ENCODE measurements at places on chromosomes 4 and X.

DNA sequence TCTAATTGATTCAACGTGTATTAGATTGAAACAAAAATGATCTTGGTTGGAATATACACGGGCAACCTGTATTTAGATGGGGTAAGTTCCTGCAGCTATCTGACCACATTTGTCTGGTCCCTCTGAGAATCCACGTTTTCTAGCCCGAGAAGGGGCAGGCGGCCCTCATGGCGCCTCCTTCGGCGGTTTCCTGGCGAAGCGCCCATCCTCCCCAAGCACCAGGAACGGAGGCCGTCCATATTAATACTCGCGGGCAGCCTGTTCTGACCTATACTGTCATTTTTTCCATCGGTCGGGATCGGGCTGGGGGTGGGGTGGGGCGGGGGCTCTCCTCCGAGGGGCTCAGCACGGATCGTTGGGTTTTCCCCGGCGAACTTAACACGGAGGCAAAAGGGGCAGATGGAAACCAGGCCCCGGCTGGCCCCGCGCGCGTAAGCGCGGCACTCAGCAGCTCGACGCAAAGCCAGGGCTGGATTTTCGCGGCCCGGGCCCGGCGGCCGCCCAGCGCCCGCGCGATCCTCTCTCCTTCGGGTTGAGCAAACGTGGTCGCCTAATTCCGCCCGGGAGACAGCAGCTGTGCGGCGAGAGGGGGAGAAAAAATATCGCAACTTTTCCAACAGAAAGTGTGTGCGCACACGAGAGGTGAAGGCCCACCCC is 77.2 kb upstream of the BCOR start:
- DNase-seq = no peak

DNA sequence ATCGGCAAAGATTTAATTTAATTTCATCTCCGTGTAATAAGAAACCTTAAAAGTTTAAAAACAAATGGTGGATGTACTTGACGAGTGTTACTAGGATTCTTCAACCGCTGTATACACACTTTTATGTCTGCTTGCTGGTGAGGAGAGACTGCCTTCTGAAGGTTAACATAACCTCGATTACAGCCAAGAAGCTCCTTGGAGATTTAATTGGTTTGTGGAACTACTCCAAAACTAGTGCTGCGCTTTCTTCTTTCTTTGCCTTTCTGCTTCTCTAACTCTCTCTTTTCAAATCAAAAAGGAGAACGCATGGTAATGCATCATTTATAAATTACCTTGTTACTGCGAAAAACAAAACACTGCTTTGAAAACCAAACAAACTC is 109.0 kb downstream of the ANTXR2 start:
- DNase-seq = no peak

DNA sequence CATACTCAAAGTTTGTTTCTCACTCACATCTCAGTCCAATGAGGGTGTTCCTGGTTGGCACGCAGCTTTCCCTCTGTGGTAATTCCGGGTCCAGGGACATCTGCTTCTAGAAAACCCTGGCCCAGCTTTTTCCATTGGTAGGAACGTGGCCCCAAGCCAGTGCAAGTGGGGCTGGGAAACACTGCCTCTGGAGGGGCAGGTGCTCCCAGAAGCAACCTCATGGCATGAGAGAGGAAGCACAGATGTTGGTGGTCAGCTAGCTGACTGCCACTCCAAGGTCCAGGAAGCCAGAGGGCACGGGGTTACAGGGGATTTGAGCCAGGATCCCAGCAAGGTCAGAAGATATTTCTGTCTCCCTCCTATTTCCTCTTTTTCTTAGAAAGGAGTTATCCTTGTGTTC is 47.5 kb downstream of the DCTD start:
- DNase-seq = no peak

DNA sequence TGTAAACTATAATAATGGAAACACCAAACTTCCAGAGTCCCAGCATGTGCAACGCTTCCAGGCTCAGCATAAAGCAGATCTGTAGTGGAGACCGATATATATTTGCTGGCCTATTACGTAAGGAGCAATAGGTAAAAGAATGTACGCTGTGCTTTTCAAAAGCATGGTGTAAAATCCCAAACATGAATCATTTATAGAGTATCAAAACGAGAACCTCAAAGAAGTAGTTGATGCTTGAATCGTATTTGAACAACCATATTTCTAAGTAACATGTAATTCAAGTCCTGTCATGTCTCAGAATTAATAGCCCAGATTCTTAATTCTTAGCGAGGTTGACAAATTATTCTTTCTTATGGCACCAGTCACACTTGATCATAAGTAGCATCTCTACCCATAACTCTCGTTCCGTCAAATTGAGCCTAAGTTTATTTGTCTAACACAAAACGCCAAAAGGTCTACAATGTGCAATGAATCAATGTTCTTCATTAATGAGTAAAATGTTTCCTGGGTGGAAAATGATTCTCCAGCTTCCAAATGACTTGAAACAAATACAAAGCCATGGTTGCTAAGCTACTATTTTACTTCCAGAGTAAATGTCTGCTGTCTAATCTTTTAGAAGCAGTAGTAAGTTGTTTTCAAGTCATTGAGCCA is 811.5 kb upstream of the FRG1 start:
- DNase-seq = no peak

GRCh38 chrX:21655901-21656586 is 2.1 kb downstream of the KLHL34 start:
- DNase-seq = no peak

DNA sequence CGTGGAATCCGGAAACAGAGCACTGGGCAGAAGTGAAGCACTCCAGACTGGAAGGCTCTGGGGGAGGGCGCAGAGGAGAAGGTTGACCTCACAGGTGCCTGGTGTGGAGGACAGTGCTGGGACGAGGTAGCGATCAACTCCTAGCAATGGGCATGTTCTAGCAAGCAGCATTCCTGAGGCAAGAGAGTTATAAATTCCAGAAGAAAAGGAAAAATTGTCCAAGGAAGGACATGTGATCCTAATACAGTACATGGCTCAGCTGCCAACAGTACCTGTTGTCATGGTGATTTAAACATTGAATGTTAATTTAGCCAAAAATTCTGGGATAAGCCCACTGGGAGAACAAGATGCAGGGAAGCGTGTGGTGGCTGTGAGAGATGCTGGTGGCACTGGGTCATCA is 8.2 kb downstream of the ARHGAP4 start:
- no peak for DNase-seq

- DNase-seq = no peak
Observed at GRCh38 chr4:170589597-170590191, 499.9 kb upstream of the AADAT start.

DNA sequence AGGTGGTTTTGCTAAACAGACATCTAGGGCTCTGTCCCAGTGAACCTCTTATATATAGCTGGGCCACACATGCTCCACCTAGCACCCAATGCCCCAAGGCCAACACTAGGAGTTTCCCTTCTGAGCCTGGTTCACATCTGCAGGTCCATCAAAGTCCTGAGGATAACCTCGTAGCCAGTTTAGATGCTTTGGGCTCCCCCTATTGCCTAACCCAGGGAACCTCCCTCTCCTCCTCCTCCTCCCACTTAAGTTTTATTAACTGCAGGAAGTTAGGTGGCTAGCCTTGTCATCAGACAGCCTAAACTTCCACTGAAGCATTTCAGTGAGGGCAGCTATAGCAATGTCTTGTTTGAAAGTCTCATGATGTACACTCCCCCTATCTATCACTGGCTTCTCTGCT is 88.0 kb downstream of the GUCY2F start:
- DNase-seq = no peak

- no peak for DNase-seq
Observed at GRCh38 chr4:188534917-188535316, 395.7 kb downstream of the TRIML1 start.

- DNase-seq = no peak
Observed at GRCh38 chr4:185520119-185520518, 15.2 kb downstream of the PDLIM3 start.

GRCh38 chr4:61239250-61239649 is 39.1 kb downstream of the ADGRL3 start:
- DNase-seq = no peak

GRCh38 chrX:19702856-19703255 is 184.5 kb downstream of the SH3KBP1 start:
- DNase-seq = no peak

- DNase-seq = no peak
Observed at GRCh38 chr4:71186566-71187403, 152.0 kb upstream of the SLC4A4 start.

GRCh38 chrX:85017721-85018120 is 14.0 kb downstream of the APOOL start:
- DNase-seq = no peak

- DNase-seq = no peak
Observed at GRCh38 chr4:104811727-104812126, 317.0 kb upstream of the CXXC4 start.

DNA sequence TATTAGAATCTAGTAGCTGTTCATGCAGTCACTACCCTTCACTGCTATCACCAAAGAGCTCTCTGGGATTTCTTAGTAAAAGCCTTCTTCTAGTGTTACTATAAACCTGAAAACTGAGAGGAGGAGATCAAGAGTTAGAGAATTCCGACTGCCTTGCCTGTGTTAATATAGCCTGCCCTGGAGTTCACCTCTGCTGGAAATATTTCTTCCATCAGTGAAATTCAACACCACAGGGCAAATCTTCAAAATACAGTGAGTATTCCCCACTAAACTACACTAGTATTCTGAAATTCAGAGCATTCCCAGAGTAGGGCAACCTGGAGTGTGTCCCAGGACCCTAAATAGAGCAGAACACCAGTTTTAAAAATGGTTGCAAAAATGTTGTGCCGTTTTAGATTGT is 301.1 kb downstream of the ARHGAP24 start:
- no peak for DNase-seq

DNA sequence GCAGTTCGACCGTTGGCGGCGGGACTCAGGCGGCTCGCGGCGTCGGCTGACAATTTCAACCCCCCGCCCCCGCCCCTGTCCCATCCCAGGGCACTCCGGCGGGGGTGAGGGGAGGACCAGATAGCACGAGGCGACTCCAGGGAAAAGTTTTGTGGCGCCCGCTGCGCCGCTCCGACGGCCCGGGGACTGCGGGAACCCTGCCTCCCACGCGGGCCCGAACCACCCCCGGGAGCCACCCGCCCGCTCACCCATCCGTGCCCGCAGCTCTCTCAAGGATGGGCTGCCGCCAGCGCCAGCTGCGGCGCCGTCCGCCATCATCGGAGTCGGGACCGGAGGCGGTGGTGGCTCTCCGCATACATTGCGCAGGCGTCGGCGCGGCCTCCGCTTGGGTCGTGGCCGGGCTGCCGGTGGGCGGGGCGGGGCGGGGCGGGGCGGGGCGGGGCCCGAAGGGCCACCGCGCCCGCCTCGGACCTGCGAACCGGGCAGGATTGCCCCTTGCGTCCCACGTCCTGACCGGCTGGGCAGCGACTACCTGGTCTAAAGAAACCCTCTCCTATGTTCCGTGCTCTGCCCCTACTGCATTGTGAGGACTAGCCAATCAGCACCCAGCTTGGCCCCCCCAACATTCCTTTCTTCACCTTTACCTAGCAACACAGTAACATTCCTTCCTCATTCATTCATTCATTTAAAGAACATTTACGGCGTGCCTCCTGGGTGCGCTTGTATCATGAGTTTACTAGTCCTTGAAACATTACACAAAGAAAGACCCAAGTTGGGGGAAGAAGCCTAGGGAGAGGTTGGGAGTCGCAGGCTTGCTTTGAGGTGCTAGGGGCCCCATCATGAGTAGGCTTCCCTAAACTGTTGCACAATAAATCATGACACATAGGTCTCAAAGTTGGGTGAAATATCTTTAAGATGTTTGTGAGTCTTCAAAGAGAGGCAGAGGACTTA is at the start of gene MAP7D3:
Gene MAP7D3 (minus strand): TSS at position 360 of the 951 bp plus-strand sequence. CDS start 42 bp downstream, at position 318.
- DNase-seq = peak; percentile 34

GRCh38 chr4:4334798-4335520 is 44.9 kb downstream of the ZBTB49 start:
- DNase-seq = peak; percentile 59

DNA sequence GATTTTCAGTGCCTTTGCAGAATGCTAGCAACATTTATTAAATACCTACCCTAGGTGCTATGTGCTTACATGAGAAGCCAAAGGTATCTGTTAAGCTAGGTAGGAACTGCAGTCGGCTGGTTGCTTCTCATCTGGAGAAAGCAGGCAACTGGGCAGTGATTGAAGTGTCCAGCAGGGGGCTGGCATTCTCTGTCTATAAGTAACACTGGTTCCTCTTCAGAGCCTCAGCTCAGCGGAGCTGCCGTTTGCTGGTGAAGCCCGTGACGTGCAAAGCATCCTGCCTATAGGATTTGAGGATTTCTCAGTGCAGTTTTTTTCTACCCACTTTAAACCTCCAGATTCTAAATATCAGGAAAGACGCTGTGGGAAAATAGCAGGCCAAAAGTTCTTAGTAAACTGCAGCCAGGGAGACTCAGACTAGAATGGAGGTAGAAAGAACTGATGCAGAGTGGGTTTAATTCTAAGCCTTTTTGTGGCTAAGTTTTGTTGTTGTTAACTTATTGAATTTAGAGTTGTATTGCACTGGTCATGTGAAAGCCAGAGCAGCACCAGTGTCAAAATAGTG is at the start of gene GRPR:
Gene GRPR (plus strand): TSS at position 344 of the 565 bp plus-strand sequence. CDS start 389 bp downstream, outside the sequence.
- peak; percentile 19 for DNase-seq

DNA sequence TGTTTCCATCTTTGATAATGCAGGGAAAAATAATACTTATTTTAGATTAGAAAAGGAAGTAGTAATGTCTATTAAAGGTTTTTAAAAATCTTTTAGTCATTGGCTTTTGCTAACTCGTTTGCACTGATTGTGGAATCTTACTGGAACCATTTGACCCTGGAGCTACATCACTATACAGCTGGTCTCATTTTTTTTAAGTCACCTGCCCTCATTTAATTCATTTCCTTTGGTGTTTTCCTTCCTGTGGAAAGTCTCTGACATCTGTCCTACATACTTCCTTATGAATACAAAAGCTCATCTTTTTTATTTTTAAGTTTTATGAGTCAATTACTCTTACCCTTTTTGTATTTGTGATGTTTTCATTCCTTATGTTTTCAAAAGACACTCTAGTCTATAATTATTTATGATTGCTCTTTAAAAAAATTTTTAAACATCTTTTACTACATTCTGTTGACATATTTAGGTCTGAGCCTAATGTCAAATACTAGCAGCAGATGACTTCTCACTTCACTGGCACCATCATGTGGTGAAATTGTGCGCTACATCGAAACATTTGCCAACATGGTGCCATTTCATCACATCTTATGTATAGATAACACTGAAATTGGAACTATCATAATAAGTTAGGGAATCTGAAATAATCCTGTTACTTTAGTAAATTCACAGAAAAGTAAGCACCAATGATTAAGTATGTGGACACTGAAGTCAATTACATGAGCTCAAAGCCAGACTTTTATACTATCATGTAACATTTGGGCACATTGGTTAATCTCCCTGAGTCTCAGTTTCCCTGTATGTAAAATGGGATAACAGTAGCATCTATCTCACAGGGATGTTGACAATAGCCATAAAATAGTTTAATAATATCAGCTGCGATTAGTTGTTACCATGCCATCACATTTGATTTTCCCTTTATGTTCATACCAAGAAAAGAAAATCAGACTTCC is 9.4 kb upstream of the MMAA start:
- peak; percentile 17 for DNase-seq

DNA sequence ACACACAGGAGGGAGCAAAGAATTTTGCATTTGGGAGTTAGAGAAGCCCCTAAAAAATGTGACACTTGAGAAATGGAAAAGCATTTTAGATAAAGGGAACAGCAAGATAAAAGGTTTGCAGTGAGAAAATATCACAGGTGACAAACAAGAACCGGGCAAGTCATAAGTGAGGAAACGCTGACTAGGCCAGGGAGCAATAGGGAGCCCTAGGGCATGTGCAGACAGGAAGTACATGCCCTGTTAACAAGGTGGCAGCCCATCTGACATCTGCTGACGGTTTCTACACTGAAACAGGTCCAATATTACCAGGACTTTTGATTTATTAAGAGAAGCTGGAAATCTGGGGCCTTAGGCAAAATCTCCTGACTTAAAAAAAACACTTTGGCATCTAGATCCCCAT is 4.0 kb upstream of the IL13RA1 start:
- no peak for DNase-seq
